ENCODE measurements at places on chromosomes 7 and 10. TPM values are rescaled to one million over a fixed set of nuclear protein-coding genes. Genes with fewer than 3 reads are reported as not detected.
A peak's percentile ranks its signal among the peaks of the same experiment; 100 is the strongest.

GRCh38 chr7:63047061-63047460 is 951.6 kb upstream of the ZNF722 start:
- DNase-seq = no peak

GRCh38 chr10:34781711-34782110 is 33.4 kb downstream of the PARD3 start:
- no peak for DNase-seq

DNA sequence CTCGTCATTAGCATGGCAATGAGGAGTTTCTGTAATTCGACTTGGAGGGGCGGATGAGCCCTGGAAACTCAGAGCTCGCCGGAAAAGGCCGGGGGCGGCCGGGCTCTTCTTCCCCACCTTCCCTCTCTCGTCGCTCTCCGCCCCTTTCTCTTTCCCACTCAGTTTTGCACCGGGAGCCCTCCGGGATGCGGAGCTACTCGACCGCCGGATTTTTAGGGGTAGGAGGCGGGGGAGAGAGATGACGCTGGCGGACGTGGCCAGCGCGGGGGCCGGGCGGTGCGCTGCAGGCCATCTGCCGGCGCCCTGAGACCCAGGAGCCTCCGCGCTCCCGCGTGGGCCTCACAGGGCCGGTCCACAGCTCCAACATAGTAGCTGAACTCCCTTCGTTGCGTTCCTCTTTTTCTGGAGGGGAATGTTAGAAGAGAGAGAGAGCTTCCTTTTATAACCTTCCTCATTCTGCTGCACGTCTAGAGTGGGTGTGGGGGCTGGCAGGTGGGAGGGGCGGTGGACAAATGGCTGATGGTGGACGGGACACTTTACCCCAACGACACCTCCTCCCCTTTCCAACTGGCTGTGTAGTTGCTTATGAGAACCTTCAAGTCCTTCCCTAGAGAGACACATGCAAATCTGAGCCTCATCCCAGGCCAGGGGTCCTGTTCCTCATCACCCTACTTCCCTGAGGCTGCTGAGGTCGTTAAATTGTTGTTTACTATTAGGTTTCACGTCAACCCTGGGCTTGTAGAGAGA is 1.1 kb upstream of the HOXA1 start:
- DNase-seq = peak; percentile 37

Gene PON1
- polyA plus RNA-seq = 1.2 TPM

GRCh38 chr7:22430457-22430856 is 69.5 kb downstream of the STEAP1B start:
- no peak for DNase-seq

Gene CLRN3
- 21.4 TPM for polyA plus RNA-seq

DNA sequence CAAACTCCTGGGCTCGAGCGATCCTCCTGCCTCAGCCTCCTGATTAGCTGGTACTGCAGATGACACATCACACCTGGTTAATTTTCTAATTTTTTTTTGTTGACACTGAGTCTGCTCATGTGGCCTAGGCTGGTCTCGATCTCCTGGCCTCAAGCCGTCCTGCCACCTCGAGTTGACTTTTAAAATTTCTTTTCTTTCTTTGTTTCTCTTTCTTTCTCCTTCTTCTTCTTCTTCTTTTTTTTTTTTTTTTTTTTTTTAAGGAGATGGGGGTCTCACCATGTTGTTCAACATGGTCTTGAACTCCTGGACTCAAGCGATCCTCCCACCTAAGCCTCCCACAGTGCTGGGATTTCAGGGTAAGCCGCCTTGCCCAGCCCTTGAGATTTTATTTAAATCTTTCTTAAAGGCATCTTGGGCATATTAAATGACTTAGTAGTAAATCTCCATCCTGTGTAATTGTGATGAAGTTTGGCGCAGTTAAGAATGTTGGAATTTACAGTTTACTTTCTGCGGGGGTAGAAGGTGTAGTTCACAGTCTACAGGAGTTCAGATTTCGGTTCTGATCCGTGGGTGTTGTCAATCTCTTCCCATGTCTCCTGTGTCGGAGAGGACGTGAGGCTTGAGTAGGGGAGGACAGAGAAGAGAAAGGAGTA is 1.0 kb upstream of the ITGA8 start:
- DNase-seq = no peak

Gene ZSCAN21
- polyA plus RNA-seq = 24.3 TPM

Gene KCNH2
- polyA plus RNA-seq = 14.1 TPM

Measured in right renal cortex interstitium (tissue), 3 donors.